ENCODE measurements at places on chromosomes 4 and X.

- DNase-seq = no peak
Measured at GRCh38 chrX:123924186-123924585, 37.3 kb upstream of the STAG2 start.

- no peak for DNase-seq
Measured at GRCh38 chr4:74362347-74362746, 2.6 kb upstream of the EREG start.

GRCh38 chr4:46390355-46391058 is 579 bp upstream of the GABRA2 start:
- no peak for DNase-seq

DNA sequence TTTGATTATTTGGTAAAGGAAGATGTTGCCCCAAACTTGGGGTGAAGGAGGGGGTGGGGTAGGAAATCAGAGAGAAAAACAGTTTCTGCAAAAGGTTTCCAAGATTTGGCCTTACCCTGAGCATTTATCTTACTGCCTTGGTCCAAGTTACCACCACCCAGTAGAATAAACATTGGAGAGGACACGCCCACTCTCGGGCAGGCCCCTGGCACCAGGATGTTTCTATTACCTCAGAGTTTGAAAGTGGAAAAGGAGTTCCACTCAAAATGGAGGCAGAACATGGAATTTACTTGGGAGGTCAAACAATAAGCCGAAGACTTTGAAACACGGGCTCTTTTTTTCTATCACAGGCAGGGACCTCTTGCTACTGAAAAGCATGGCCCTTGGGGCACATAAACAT is 113.7 kb downstream of the CHRNA9 start:
- no peak for DNase-seq

GRCh38 chr4:94390804-94391410 is 48.3 kb upstream of the HPGDS start:
- peak; percentile 34 for DNase-seq

DNA sequence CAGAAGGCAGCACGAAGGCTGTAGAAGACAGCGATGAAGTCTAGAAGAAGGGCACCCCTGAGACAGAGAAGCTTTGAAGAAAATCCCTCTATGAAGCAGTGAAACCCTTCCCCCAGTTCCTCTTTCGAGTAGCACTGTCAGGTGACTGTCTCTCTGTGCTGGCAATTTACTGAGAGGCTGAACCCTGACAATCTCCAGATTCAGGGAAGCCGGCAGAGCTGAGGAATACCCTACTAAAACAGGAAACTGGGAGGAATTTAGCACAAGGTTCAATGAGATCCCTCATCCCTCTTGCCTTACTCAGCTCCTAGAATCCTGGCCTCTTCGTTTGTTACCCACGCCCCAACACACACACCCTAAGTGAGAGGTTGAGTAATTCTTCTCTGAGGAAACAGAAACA is 239.7 kb upstream of the NOCT start:
- peak; percentile 2 for DNase-seq

- DNase-seq = no peak
Measured at GRCh38 chr4:43968011-43968410, 480.6 kb downstream of the KCTD8 start.

- DNase-seq = peak; percentile 13
Measured at GRCh38 chrX:123324625-123325024, 140.5 kb downstream of the GRIA3 start.

- peak; percentile 28 for DNase-seq
Measured at GRCh38 chrX:23819385-23820234, 36.6 kb downstream of the SAT1 start.

DNA sequence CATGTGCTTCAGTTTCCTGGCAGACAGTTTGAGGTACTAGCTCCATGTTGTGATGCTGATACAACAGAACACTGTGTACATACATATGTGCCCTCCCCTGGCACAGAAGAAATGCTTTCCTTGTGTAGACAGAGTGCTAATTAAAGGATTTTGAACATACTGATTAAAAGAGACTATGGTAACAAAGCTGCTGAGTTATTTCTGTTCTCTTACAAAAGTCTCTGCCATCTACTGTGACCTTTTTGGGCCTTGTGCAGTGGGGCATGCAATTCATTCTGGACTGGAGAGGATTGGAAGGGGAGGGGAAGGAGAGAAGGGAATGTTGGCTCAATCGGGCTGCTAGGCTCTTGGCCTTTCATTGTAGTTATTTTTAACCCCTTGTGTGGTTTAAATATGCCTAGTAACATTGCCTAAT is 6.0 kb downstream of the PDLIM5 start:
- DNase-seq = no peak

DNA sequence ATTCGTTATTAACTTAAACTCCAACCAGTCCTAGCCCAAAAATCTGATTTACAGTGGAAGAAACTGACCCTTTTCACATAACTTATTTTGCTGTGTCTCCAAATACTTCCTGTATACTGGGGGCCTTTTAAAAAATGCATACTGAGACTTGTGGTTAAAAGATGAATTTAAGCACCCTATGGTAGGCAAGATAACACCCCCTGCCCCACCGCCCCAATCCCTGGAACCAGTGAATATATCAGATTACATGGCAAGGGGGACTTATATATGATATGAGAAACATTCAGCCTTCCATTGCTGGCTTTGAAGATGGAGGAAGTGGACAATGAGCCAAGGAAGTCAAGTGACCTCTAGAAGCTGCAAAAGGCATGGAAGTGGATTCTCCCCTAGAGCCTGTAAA is 3.1 kb upstream of the CLCN3 start:
- no peak for DNase-seq

- no peak for DNase-seq
Measured at GRCh38 chr4:1592068-1592708, 91.9 kb downstream of the FAM53A start.

GRCh38 chr4:85522277-85522676 is 47.3 kb downstream of the ARHGAP24 start:
- DNase-seq = no peak

DNA sequence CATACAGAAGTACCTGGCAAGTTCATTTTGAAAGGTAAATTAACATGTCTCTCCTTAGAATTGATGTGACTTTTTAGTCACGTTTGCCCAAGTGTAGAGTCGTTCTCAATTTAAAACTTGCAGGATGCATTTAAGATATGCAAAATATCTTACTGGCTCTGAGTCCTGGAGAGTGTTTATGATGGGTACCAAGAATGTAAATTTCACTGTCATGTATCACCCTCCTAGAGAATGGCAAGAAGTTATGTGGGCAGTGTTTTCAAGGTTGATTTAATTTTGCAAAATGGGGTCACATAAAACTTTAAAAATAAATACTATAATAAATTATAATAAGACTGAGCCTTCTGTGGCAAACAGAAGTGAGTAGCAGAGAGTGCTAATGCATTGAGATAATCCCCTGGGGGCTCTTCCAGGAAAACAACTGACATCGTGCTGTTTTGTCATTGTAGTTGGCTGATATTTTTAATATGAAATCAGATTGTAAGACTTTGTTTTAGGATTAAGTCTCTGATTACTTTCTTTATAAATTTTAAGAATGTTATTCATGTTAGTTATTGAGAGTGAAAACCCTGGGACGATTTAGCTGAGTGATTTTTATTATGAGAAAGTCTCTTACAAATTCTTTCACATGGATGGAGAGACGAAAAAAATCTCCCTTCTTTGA is 103.0 kb downstream of the AFF1 start:
- no peak for DNase-seq

DNA sequence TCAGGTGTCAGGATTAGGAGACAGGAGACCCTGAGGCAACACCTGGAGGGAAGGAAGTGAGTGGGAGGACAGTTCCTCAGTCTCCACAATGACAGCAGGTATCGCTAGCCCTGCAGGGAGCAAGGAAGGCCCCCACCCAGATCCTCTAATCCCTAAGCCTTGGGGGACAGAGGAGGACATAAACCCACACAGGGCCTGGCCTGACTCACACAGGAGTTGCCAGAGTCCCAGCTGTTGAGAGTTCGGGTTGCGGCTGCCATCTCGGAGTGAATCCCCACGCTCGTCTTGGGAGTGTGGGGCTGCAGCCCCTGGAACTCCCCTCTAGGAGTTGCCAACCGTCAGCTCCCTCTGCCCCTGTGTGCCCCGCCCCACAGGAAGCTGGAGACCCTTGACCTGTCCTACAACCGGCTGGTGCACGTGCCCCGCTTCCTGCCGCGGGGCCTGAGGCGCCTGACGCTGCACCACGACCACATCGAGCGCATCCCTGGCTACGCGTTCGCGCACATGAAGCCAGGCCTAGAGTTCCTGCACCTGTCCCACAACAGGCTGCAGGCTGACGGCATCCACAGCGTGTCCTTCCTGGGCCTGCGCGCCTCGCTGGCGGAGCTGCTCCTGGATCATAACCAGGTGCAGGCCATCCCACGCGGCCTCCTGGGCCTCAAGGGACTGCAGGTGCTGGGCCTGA is 9.2 kb upstream of the BGN start:
- DNase-seq = no peak

DNA sequence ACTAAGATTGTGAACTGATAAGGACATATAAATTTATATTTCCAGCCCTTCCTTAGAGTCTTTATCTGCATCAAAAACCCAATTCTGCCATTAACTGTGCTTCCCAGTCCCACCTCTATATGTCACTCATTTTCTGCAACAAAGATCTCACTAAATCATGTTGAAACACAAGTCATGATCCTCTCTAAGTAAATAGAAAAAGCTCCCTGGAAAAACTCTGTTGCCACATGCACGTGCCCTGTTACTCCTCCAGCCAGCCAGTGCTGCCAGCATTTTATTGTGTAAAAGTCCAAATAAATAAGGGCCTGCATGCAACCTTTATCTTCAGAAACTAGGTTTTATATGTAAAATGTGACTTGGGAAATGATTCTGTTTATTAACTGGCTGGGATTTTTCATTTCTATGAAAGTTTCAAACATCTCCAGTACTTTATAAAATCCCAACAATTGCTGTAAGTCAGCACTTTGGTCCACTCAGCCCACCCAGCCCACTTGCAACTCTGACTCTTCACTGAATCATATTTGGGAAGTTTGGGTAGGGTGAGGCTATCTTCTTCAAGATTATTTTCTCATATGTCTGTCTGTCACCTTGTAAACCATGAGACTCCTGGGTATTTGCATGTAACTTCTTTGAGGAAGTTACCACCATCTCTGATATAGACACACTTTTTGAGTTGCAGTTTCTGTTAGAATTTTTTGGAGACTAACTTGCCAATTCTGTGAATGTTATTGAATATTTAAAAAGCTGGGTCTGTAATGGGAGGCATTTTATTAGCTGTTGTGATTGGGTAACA is 40.0 kb upstream of the SMARCA5 start:
- DNase-seq = no peak

DNA sequence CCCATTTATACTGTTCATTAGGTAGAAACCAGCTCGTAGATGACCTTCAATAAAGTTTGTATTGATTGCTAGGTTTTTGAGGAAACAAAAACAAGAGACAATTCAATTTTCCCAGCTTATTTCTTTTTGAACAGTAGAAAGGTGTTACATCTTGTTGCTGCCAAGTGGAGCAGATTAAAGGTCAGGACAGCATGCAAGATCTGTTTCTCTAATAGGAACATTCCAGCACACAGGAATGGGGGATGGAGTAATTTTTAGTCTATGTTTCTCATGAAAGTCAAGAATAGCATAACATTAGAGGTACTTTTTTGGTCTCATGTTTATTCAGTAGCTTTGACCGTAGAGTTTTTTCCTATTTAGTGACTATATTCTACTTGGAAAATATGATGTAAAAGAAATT is 132.4 kb downstream of the IL1RAPL1 start:
- DNase-seq = no peak

DNA sequence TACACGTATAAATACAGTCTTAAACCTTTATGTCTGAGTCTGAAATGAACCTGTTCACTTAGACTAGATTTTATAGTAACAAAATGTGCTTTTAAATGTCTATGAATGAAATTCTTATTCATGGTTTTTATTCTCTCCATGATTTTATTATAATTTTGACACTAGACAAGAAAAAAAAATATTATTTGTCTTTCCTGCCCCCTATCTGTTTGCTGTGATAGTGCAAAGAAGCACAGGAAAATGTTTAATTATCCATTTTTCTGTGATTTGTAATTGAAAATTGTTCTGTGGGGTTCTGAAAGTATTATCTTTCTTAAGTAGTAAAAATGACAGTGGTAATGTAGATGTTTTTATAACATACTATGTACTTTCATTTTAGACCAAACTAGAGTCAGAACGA is 52.0 kb downstream of the INTS6L start:
- peak; percentile 10 for DNase-seq

GRCh38 chr4:140789759-140790158 is 33.6 kb upstream of the TBC1D9 start:
- DNase-seq = peak; percentile 37

GRCh38 chrX:24167719-24168472 is 18.4 kb downstream of the ZFX start:
- no peak for DNase-seq

- DNase-seq = no peak
Measured at GRCh38 chrX:130716346-130716745, 186.7 kb downstream of the ENOX2 start.

DNA sequence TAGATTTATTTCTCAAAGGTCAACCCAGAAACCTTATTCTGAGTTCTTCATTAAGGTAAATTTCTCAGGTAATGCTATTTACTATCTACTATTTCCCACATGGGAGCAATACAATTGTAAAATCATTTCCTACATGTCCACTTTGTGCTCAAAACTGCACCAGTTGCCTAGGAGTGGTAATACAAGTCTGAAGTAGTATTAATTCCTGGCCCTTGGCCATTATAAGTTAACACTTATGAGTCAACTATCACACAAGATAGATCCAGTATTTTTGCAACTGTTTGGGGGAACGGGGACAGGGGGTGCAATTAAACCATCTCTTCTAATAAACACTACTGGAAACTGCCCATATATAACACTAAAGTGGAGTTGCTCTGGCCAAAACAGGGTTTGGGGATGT is 48.9 kb downstream of the ACSL4 start:
- DNase-seq = no peak

- no peak for DNase-seq
Measured at GRCh38 chr4:123298801-123299200, 97.8 kb upstream of the SPRY1 start.

DNA sequence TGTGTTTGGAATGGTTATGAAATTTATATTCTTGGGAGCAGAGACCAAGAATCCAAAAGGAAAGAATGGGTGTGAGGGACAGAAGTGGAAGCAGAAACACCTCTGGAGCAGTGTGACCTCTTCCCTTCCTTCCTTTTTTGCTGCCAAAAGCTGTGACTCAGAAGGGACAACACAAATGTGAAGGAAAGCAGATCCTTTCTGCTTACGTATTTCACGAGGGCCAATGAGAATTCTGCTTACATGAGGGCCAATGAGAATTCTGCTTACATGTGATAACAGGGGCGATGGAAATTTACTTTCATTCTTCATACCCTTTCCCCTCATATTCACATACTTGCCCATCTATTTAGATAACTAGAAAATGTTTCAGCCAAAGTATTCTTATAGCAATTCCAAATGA is 404.6 kb downstream of the PRDM5 start:
- peak; percentile 97 for DNase-seq

- no peak for DNase-seq
Measured at GRCh38 chrX:121322159-121322558, 274.7 kb downstream of the GLUD2 start.

DNA sequence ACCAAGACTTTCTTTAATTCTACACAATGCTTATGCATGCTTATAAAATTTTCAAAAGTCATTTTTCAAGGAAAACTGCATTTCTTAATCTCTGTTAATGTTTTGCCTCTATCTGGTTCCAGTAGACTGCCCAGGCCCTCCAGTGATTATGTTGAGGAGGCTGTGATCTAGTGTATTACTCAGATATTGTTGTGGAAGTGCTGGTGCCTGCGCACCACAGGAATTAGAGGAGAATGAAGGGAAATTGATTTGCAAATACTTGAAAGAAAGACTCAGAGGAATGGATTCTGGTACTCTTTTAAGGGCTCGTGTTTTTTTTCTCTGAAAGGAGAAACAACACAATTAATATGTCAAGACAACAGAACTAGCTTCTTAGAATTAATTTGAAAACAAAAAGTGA is 1015.1 kb downstream of the RPA4 start:
- peak; percentile 22 for DNase-seq

- DNase-seq = peak; percentile 66
Measured at GRCh38 chr4:51831133-51831532, 11.8 kb upstream of the DCUN1D4 start.

Data from fibroblast of the aortic adventitia (primary cell).